ENCODE measurements at places on chromosomes 4 and X.

GRCh38 chr4:16136311-16136710 is 52.5 kb upstream of the PROM1 start:
- no peak for DNase-seq

GRCh38 chrX:48025561-48025960 is 18.8 kb downstream of the SPACA5 start:
- peak; percentile 37 for DNase-seq

DNA sequence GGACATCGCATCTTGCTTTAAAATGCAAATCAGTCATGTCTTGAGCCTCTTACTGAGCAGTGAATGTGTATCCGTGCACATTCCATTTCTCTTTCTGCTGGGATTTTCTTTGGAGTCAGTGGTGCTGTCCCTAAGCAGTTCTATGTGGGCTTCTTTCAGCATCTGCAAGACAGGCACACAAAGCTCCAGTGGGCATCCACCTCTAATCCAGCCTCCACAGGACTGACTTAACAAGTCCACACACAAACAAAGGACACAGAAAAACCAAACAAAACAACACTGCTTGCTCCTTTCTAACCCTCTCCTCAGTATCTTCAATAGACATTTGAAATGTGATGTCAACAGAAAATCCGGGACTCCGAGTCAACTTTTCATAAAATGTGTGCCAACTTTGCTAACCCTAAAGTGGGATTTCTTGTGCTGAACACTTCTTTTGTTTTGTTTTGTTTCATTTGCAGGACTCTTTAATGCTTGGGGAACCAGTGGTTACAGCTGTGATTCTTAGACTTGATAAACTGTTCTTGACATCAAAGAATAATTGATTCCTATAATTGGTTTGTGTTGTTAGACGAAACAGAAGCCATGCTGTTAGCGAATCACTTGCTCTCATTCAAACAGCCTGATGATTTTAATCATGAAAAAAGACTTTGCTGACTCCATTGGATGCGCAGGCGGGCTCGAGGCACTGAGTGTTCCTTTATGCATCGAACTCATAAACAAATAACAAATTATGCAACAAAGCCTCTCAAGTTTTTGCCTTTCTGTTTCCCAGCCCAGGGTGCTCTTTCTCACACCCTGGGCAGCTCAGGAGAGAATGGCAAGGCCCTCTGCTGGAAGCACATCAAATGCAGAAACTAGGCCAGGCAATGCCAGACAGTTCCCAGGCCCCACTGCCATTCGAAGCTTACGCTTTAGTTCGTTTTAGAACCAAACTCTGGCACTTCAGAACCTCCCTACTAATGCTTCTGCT is 20.1 kb downstream of the ETNPPL start:
- DNase-seq, result no peak

GRCh38 chr4:14596028-14596427 is 406.3 kb upstream of the CPEB2 start:
- DNase-seq, result no peak

DNA sequence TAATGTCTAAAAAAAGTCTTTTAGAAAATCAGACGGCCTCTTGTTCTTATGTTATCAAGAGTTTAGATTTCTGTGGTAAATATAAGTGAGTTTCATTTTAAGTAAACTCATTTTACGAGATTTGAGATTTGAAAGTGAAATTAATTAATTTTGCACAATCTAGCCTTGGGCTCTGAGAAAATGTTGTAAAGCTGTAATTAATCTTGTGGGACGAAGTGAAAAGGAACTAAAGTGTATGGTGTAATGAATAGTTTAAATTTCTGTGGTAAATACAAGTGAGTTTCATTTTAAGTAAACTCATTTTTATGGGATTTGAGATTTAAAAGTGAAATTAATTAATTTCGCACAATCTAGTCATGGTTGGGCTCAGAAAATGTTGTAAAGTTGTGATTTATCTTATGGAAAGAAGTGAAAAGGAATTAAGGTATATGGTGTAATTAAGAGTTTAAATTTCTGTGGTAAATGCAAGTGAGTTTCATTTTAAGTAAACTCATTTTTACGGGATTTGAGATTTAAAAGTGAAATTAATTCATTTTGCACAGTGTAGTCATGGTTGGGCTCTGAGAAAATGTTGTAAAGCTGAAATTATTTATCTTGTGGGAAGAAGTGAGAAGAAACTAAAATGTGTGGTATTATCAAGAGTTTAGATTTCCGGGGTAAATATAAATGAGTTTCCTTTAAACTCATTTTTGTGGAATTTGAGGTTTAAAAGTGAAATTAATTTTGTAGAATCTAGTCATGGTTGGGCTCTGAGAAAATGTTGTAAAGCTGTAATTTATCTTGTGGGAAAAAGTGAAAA is 1.6 kb downstream of the SCML1 start:
- DNase-seq, result no peak

GRCh38 chr4:133379681-133380438 is 230.8 kb downstream of the PCDH10 start:
- no peak for DNase-seq

- DNase-seq, result no peak
Measured at GRCh38 chrX:9829308-9830267, 43.4 kb downstream of the SHROOM2 start.
